ENCODE measurements at places on chromosomes 7 and 10. TPM values are rescaled to one million over a fixed set of nuclear protein-coding genes. Genes with fewer than 3 reads are reported as not detected.

DNA sequence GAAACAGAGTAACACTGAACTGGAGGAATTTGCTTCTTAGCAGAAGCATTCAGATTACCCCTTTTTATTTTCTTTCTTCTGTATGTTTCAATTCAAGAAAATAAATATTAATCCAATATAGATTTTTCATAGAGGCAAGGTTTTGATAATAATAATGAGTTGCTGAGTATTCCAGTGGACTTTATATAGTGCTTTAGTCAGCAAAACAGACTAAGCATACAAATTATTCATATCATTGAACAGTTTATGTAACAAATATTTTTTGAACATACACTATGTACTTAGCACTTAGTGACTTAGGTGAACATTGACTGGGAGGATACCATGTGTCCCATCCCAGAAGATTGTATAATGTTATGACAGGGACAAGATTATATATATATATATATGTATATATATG, 32.0 kb downstream of the PPP1R9A start:
- ATAC-seq, result no peak

DNA sequence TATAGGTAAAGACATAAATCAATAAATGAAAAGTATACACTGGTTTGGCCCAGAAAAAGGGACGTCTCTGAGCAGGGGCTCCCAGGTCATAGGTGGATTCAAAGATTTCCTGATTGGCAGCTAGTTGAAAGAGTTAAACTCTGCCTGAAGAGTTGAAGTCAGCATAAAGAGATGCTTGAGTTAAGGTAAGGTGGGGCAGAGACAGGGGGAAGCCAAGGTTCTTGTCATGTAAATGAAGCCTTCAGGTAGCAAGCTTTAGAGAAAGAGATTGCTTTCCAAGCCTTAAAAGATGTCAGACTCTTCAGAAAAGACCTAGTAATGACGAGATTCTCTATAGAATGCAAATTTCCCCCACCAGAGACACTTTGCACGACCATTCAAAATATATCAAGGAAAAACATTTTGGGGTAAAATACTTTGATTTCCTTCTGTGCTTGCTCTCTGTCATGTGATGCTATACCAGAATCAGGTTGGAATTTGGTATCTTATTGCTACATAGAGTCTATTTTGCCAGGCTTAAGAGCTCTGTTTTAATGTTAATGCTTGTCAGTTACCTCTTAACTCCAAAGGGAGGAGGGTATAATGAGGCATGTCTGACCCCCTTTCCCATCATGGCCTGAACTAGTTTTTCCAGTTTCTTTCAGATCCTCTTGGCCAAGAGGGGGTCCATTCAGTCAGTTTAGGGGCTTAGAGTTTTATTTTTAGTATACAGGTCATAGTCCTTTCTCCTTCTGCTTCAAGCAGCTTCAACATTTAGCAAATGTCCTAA, 429.6 kb downstream of the ADRA2A start:
- ATAC-seq, result no peak

DNA sequence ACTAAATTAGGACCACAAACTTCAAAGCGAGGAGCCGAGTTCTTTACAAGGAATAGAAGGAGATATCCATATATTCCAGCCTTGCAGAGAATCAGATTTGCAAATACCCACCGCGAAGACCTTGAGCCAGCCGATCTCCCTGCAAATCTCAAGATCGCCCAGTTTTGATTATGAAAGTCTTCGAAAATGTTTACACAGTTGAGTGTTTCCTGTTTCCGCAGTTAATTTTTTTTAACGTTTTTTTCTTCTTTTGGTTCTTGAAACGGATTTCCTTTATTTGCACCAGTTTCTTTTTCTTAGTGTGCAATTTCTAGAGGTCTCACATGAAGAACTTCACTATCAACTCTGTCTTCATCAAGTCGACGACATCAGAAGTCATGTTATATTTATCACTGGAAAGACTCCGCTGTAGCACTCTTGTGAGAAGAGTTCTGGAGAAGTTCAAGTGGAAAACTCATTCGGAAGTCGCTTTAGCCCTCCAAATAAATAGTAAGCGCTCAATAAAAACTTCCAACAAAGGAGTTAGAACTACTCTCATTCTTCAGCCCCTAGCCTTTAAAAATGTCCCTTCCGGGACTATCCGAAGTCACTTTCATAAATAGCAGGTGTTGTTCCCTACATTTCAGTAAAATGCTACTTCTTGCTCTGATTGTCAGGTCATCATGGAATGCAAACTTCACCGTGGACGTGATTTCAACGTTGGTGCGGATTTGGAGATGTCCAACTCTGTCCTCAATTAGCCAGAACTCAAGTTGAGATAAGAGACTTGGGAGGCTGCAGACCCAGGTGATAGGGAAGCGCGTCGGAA, 11.9 kb upstream of the SPAG6 start:
- no peak for ATAC-seq

TRPV5 gene
- not detected for total RNA-seq

DNA sequence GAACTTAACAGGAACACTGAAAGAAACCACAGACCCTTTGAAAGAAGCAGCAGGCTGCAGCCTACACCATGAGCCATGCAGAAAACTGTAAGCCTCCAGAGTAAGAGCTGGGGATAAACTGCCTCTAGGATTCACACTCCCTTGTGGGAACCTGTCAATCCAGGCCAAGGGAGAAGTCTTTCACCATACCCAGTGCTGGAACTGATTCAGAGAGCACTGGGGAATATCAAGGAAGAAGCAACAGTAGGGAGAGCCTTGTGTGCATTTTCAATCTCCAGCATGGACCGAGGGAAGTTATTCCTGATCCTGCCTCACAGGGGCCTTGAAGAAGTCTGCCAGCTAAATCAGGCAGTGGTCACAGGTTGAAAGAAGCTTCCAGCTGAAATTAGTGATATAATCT, 282.2 kb downstream of the AGMO start:
- ATAC-seq, result no peak

- peak; percentile 90 for ATAC-seq
Measured at GRCh38 chr7:55156919-55157763, 138.3 kb downstream of the EGFR start.

- ATAC-seq, result peak; percentile 92
Measured at GRCh38 chr10:121921238-121921931, 6.4 kb downstream of the ATE1 start.

- peak; percentile 74 for ATAC-seq
Measured at GRCh38 chr7:30226614-30227268, 57.7 kb upstream of the ZNRF2 start.

DNA sequence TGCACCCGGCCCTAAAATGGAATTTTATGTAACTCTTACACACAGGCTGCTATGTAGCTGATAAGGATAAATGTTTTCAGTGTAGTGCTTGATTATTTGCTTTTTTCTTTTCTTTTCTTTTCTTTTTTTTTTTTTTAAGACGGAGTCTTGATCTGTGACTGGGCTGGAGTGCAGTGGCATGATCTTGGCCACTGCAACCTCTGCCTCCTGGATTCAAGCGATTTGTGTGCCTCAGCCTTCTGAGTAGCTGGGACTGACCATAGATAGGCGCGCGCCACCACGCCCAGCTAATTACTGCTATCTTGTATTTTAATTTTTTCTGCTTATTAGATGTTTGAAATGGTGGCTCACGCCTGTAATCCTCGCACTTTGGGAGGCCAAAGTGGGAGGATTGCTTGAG, 3.4 kb downstream of the RABGEF1 start:
- no peak for ATAC-seq

CALHM3 gene
- 0.19 TPM for total RNA-seq

- no peak for ATAC-seq
Measured at GRCh38 chr7:72268090-72268489, 144.0 kb downstream of the CALN1 start.

SH2B2 gene
- total RNA-seq, result 9.2 TPM

DNA sequence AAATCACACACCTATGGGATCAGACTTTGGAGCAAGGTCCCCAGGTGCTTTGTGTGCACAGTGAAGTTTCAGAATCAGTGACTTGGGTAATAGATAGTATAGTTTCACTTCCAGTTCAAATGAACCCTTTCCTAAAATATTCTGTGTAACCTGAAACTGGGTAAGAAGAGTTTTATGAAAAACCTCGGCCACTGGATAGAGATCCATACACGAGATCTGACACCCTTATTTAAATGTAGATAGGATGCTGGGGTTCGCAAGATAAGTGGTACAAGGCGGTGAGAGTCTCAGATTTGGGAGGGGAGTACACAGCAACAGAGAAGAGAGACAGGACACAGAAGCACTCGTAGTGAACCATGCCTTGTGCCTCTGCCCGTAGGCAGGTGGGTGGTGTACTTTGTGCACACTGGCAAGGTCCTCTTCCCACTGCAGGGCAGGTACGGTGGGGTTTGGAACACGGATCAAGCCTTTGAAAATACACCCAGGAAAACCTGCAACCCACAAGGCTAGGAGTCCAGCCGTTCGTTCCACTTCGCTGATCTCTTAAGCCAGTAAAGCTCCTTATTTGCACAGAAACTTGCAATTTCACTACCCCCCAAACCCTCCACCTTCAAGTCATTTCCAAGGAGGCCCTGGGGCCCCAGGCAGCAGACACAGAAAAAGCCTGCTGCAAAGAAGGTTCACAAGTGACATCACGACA, 162.8 kb downstream of the USP6NL start:
- no peak for ATAC-seq

DNA sequence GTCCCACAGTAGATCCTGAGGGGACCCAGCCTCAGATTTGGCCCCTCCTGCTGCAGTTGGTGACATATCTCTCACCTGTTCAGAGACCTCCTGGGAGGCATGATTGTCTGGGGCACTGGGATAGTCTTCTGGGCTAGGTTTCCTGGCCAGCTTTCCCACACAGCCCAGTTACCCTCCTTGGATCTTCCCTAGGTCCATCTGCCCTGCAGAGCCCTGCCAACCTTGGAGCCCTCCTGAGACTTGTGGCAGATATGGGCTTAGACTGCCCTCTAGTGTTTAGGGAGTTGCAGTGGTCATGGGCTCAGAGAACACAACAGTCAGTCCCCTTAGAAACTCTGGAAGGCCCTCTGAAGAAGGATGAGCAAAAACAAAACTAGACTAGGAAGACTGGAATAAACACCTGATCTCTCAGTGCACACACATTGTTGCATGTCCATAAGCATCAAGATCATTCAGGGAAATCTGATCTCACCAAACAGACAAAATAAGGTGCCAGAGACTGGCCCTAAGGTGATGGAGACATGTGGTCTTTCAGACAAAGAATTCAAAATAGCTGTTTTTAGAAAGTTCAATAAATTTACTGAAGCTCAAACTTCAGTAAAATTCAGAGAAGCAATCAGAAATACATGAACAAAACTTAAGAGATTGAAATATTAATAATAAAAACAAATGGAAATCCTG, 324.6 kb downstream of the ATRNL1 start:
- peak; percentile 97 for ATAC-seq

- no peak for ATAC-seq
Measured at GRCh38 chr10:114258274-114258840, 19.3 kb downstream of the VWA2 start.

- no peak for ATAC-seq
Measured at GRCh38 chr7:152081088-152081487, 55.6 kb downstream of the GALNT11 start.

- peak; percentile 62 for ATAC-seq
Measured at GRCh38 chr7:28180364-28181147, at the start of gene JAZF1. Gene JAZF1 (minus strand): TSS chr7:28180795.

GPR37 gene
- total RNA-seq, result 1.4 TPM

- ATAC-seq, result no peak
Measured at GRCh38 chr7:41732436-41732785, 29.5 kb upstream of the INHBA start.

DNA sequence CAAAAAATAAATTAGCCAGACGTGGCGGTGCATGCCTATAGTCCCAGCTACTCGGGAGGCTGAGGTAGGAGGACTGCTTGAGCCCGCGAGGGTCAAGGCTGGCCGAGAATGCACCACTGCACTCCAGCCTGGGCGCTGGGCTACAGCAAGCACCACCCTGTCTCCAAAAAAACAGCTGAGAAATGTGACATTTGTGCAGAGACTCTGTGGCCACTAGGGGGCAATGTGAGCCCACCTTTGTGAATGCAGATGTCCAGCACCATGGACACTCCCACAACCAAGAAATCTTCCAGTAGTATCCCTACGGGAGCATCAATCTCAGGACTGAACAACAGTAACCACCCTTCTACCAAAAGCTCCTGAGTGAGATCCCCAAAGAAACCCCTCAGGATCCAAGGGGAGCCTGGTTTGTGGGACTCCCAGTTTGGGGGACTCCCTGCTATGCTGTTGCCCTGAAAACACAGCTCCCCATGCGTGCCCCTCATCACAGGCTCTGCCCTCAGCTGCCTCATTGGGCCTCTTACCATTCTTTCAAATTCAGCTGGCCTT, 6.2 kb upstream of the AHCYL2 start:
- peak; percentile 96 for ATAC-seq

GRCh38 chr10:3756360-3756740, 28.7 kb downstream of the KLF6 start:
- no peak for ATAC-seq

DNA sequence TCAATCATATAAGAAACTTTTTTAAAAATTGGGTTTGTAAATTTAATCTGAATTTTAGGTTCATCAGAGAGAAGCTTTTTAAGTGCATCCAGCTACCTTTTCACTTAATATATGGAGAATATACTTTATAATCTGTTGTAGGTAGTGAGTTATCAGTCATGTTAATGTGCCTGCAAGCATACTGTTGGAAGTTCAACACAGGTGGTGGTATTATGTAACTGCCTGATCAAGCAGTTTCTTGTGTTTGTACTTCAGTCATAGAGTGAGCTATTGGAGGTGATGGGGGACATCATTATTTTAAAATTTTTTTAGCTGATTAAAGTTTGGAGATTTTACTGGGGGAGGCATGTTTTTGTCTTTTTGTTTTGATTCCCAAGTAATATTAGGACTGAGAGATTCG, 2.5 kb downstream of the TNKS2 start:
- ATAC-seq, result no peak

DNA sequence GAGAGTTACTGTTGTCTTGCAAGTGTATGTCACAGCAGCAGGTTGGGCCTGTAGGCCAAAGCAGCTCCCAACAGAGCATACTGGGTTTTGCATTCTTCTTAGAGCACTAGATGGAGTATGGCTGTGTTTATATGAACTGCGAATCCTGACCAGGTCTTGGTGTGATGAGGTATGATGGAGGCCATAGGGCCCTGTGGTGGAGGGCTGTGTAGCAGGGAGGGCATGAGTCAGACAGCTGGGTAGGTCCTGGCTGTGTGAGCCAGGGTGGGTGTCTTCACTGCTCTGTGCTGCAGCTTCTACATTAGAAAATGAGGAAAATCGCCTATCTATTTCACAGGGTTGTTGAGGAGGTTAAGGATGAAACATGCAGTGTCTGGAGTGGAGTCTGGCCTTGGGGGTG, 124.2 kb downstream of the BUB3 start:
- no peak for ATAC-seq

SPDYE6 gene
- 0.38 TPM for total RNA-seq
